ENCODE measurements at places on chromosomes 1 and 21. TPM values are rescaled to one million over a fixed set of nuclear protein-coding genes. Genes with fewer than 3 reads are reported as not detected.

The FCER1A gene
- total RNA-seq, result not detected

The OR2T35 gene
- not detected for total RNA-seq

The CD48 gene
- total RNA-seq, result not detected

The AZIN2 gene
- 0.54 TPM for total RNA-seq

The CRABP2 gene
- not detected for total RNA-seq

The C8B gene
- total RNA-seq, result not detected

The NECTIN4 gene
- total RNA-seq, result 0.34 TPM

The CYP4B1 gene
- not detected for total RNA-seq

The FBXO2 gene
- 1.4 TPM for total RNA-seq

The SPATA6 gene
- total RNA-seq, result 2.1 TPM

The ACTL8 gene
- total RNA-seq, result not detected

The KIF21B gene
- 2.9 TPM for total RNA-seq

The IFNLR1 gene
- total RNA-seq, result not detected

The ATP8B2 gene
- total RNA-seq, result 37.4 TPM

The JAM2 gene
- not detected for total RNA-seq

The MYOG gene
- total RNA-seq, result not detected

The SLC44A5 gene
- 8.7 TPM for total RNA-seq

The KRTAP7-1 gene
- not detected for total RNA-seq

The IFI44 gene
- total RNA-seq, result 37.0 TPM

The A3GALT2 gene
- 0.09 TPM for total RNA-seq

The DMBX1 gene
- not detected for total RNA-seq

The CACNA1S gene
- total RNA-seq, result not detected

The EXTL1 gene
- not detected for total RNA-seq

The OR2T29 gene
- not detected for total RNA-seq

The SERTAD4 gene
- 0.11 TPM for total RNA-seq

The CLDN8 gene
- not detected for total RNA-seq

The SELE gene
- total RNA-seq, result 1.5 TPM

The SOX13 gene
- 6.5 TPM for total RNA-seq

The PLPPR4 gene
- total RNA-seq, result 0.54 TPM

The OR2W3 gene
- total RNA-seq, result 0.09 TPM

The TPTE gene
- total RNA-seq, result not detected

The TTC34 gene
- 0.09 TPM for total RNA-seq

The TNNT2 gene
- total RNA-seq, result not detected

The PRELP gene
- not detected for total RNA-seq

The SF3B4 gene
- total RNA-seq, result 10.4 TPM

The ABCA4 gene
- 345 TPM for total RNA-seq

The MCOLN2 gene
- under 0.01 TPM for total RNA-seq

The NIBAN1 gene
- total RNA-seq, result 1.1 TPM

The FCRL6 gene
- total RNA-seq, result not detected

The RAP1GAP gene
- total RNA-seq, result under 0.01 TPM

The PPFIA4 gene
- 0.11 TPM for total RNA-seq

The LRRC71 gene
- total RNA-seq, result 0.11 TPM

The HPCAL4 gene
- not detected for total RNA-seq

The TNFRSF18 gene
- not detected for total RNA-seq

The SEC16B gene
- total RNA-seq, result 0.54 TPM

The S1PR1 gene
- total RNA-seq, result 328 TPM

The RHD gene
- total RNA-seq, result 0.33 TPM

The CCDC17 gene
- total RNA-seq, result 0.87 TPM
